ENCODE measurements at places on chromosomes 5 and 9.

DNA sequence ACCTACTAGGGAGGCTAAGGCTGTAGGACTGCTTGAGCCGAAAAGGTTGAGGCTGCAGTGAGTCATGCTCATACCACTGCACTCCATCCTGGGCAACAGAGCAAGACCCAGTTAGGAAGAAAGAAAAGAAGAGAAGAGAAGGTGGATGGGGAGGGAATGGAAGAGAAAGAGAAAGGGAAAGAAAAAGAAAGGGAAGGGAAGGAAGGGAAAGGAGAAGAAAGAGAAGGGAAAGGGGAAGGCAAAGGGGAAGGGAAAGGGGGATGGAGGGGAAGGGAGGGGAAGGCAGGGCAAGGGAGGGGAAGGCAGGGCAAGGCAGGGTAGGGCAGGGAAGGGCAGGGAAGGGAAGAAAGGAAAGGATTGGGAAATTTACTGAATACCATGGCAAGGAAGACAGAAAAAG lies 157.0 kb downstream of the ACTL7B start:
- no peak for DNase-seq

DNA sequence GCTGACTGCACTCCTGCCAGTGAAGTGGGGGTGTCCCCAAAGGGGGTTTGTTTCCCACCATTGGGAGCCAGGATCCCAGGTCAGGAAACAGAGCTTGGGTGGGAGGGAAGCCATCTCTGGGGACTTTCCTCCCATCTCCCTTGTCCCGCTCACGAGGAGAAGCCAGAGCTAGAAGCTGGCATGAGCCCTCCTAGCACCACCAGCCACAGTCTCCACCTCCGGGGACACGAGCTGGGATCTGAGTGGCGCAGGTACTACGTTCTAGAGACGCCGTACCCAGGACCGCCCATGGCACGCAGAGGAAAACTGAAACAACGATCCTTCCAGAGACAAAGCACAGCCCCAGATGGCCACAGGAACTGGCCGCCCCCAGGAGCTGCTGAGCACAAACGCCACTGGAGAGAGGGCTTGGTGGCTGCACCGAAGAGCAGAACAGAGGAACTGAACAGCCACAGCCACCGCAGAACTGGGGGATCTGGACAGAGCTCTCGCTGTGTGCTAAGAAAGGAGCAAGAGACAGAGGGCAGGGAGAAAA lies 29.8 kb downstream of the ADAMTS2 start:
- DNase-seq = no peak

DNA sequence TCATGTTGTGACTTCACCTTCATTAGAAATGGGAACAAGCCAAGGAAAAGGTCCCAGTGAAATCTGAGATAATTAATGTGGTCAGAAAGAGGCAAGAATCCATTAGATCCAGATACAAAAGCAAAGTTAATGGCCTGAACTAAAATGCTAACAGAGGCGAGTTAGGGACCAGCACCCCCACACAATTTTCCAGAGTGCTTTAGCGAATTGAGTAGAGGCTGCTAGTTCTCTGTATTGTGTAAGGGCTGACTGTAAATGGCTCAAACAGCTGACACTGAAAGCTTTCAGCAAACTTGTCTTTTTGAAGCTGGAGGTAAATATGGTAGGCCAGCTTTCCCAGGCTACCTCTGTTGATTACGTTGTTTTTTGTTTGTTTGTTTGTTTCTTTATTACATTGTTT lies 75.5 kb downstream of the CSNK1A1 start:
- DNase-seq = no peak

- no peak for DNase-seq
Observed at GRCh38 chr9:14383294-14383693, 69.4 kb upstream of the NFIB start.

DNA sequence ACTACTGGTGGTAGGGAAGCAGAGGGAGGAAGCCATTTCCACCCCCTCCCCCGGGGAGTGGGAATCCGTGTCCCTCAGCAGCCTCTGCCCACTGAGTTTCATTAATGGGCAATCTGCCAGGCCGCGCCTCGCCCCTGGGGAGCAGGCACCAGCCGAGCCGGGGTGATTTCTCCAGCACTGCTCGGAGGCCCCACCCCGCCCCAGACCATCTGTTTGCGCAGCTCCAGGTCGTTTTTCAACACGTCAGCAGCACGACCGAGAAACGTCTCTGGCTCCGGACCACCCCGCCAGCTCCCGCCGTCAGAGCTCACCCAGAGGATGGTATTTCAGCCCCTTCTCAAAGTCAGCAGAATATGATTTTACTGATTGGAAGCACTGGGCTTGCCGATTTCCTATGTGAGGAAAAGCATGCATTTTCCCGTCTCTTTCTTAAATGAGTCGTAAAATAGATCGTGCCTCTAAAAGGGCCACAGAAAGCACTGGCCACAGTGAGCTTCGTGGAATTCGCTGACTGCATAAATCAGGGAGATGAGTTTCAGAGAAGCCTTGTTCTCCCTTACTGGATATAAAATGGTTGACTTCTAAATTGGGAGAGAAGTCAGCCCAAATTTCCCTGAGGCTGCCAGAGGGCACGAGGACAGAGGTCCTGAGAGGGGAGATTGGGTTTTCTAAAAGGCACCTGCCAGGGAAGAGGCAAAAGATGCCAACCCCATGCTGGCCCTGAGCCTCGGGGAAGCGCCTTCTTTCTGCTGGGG lies 47.0 kb downstream of the OLFM1 start:
- no peak for DNase-seq

DNA sequence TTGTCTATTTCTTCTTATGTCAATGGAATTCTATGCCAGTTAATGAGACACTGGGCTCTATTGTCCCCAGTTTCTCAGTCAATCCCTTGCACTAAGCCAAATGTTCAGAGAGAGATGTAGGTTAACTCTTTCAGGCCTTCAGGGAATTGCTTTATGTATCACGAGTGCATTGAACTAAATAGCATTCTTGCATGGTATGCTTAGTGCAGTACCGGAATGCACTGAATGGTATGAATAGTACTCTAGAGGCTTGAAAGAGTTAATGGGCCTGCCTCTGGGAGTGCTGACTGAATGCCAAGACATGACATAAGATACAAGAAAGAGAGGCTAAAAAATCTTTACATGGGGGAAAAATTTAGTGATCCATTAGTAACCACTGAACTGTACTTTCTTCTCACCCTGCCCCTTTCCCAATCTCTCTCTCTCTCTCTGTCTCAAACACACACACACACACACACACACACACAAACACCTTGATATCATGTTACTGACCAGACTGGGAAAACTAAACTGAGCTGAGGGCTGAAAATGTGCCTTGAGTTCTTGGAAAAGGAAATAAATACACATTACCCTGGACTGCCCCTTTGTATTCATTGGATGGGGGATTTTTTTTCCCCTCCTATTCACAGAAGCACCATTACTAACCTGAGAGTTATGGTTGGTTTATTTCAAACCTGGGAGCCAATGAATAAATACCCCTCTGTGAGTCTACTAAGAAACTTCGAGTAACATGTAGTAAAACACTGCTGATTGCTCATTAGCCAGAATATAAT lies 35.4 kb upstream of the TMC1 start:
- DNase-seq = no peak

GRCh38 chr5:159441441-159441840 lies 111.2 kb upstream of the IL12B start:
- no peak for DNase-seq
